ENCODE measurements at places on chromosomes 7 and 10.

DNA sequence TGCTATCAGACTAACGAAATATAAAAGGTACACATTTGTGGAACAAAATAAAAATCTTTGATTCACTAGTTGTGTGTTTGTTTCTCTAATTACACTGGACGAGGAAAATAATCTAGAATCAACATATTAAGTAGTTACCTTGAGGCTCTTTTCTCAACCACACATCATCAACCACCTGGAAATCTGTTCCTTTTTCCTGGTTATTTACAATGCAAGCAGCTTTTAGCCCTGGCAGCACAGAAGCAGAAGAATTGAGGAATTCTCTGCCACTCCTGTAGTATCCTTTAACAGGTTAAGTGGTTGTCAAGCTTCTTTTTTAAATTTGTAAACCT lies 23.7 kb downstream of the NUP42 start:
- DNase-seq = no peak

GRCh38 chr7:109696723-109697122 lies 1127.0 kb downstream of the DNAJB9 start:
- DNase-seq = no peak

DNA sequence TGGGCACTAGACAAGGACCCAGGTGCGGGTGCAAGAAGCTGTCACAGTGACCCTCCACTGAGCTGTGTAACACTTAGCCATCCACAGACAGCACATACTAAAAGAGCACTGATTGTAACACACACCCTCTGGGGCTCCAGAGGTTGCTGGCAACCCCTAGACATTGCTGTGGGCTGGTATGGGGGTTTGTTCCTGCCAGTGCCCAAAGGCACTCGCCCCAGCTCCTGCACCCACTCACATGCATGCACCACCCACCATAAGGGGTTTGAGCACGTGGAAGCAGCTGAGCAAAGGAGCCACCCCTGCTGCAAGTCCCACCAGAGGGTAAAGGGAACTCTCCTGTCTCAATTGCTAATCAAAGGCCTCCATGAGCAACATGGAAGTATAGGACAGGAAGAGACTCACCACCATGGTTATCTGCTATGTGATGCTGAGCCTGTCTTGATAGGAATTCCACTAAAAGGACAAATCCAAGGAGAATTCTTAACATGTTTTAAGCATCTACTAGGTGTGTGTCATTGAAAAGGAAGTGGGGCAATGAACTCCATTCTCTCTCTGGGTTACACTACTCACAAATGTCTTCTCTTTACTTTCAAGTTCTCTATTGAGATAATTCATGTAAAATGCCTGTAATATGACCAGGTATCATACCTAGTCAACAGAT lies 103.1 kb downstream of the GFRA1 start:
- no peak for DNase-seq

DNA sequence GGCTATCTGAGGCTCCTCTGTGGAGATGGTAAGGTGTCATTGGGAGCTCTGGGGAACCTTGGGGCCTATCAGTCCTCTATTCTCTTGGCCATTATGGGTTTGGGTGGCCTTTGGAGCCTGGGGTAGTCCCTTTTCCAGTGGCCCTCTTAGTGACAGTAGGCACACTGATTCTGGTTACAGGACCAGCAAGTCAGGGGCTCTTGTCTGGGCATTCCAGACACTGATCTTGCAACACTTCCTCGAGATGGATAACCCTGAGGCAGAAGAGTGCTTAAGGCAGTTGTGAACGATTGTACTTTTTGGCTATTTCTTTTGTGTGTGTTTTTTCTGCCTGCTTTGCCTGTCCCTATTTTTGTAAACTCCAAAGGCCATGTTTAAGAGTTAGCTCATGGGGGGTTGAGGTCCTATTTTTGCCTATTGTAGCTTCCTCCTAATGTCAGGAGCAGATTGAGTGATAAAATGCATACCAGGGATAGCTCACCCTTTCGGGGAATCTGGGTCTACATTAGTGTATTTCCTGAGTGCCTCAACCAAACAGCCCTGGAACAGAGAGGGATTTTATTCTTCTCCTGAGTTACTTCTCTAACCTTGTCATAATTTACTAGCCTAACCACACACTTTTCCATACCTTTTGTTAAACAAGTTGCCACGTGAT lies 61.2 kb downstream of the PRKAR2B start:
- no peak for DNase-seq

GRCh38 chr7:95646350-95646749 lies 50.0 kb upstream of the PDK4 start:
- DNase-seq = no peak

DNA sequence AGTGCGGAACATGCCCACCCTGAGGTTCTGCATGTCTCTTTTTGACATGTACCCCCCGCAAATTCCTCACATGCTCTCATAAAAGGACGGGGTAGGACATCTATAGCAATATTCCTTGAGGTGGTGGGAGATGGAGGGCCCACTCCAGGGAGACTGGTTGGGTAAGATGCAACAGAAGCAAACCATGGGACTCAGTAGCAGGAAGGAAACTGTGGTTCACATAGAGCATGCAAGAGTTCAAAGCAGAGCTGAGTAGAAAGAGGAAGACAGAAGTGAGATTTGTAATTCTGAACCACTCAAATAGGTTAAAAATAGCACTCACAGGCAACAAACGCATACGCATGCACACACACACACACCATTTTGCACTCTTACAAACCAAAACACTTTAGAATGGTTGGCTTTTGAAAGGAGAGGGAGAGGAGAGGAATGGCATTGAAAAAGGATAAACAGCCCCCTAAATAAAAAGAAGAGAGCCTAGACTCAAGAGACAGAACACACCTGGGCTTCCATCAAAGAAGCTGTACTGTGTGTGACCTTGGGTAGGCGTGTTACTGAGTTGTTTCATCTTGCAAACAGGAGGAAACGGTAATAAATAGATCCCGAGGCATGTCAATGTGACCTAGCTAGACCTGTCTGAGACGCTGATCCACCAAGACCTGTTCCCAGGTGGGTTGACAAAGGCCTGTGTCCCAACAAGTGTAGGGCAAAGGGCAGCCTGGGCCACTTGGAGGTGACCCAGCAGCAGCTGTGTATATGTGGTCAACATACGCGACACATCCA lies 77.6 kb upstream of the LRRC4 start:
- DNase-seq = peak; percentile 68

- peak; percentile 20 for DNase-seq
These were observed 599.3 kb upstream of the CELF2 start for GRCh38 chr10:10418387-10418786.

- no peak for DNase-seq
These were observed 448.9 kb upstream of the ZMIZ1 start for GRCh38 chr10:78619896-78620295.

GRCh38 chr10:37263304-37263703 lies 137.9 kb downstream of the ANKRD30A start:
- no peak for DNase-seq
